ENCODE measurements at places on chromosomes 5 and 9.
A peak's percentile ranks its signal among the peaks of the same experiment; 100 is the strongest.

DNA sequence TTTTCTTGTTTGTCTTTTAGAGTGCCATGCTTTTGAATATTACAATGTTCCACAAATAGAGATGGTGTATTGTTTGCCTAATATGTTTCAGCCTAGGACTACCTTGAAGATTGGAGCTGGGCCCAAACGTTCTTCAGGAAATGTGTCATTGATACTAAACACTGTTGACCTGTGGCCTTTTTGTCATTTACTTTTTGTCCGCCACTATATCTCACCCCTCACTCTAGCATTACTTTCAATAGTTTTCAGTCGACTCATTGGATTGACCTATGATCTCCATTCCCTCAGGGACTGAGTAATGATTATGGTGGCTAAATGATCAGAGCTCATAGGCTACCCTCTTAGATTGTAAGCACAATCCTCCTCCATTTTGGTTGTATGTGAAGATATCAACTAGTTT is 115.8 kb downstream of the NUDT12 start:
- no peak for DNase-seq

GRCh38 chr9:134341306-134341705 is 15.1 kb downstream of the RXRA start:
- DNase-seq: no peak

DNA sequence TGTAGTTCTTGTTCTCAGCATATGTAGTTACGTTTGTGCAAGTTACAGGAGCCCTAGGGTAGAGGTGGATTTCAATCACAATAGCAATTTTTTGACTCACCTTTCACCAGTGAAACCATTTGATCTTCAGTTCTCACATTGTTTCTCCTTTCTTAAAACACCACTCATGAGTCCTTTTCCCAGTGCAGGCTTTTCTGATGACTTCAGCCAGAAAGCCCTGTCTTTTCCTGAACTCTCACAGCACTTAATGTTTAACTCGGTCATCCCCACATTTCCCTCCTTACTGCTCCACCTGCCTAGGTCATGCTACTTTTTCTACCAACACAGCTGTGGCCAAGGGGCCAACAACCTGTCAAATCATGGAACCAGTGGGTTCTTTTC is 37.9 kb downstream of the ARHGEF28 start:
- no peak for DNase-seq

DNA sequence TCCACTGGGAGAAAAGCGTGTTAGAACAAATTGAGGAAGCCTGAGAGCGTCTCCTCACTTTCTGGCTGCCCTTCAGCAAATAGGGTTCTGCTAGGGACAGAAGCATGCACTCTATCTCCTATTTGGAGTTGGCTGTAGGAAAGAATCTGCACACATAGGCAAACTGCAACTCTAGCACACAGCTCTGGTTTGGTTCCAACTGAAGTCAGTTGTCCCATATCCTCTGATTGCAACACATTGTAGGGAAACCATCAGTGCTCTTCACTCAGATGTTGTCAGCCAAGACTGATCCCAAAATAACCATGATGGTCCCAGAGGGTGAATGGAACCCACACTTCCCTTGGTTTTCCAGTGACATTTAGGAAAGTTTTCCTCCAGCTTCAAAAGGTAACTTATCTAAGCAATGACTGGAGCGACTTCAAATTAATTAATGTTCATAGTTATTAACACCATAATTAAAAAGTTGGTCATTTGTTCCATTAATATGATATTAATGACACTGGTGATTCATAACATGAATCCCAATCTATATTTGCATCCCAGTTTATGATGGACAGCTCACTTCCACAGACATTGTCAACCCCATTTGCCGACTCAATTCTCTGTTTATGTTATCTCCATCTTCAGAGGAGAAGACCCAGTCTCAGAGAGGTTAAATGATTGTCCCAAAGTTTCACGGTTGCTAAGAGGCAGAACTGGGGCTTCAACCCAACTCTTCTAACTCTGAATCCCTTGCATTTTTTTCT is 136.7 kb upstream of the ZNF462 start:
- no peak for DNase-seq

DNA sequence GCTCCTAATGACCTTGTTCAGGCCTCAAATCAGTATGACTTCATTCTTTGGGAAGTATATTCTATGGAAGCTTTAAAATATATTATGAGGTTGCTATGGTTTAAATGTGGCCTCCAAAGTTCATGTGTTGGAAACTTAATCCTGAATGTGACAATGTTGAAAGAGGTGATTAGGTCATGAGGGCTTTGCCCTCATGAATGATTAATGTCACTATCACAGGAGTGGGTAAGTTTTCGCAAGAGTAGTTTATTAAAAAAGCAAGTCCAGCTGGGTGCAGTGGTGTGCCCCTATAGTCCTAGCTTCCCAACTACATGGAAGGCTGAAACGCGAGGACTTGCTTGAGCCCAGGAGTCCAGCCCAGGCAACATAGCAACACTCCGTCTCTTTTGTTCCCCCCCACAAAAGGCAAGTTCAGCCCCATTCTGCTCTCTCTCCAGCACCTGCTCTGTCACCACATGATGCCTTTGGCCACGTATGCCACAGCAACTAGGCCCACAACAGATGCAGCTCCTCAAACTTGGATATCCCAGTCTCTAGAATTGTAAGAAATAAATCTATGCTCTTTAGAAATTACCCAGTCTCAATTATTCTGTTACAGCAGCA is 105.3 kb downstream of the SIL1 start:
- no peak for DNase-seq

- DNase-seq: no peak
Observed at GRCh38 chr9:87512311-87512710, 14.6 kb downstream of the DAPK1 start.

- DNase-seq: no peak
Observed at GRCh38 chr9:91879231-91879630, 70.8 kb downstream of the ROR2 start.

DNA sequence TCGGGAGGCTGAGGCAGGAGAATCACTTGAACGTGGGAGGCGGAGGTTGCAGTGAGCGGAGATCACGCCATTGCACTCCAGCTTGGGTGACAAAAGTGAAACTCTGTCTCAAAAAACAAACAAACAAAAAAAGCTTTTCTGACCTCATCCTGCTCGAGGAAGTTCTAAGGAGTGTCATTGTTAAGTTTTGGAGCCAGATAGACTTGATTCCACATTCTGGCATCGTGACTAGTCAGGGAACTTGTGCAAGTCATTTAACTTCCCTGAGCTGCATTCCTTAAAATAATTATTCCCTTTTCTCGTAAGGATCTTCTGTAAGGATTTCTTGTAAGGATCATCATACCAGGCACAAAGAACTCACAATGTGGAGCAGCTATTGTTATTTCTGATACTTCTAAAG is 26.2 kb downstream of the SNX24 start:
- no peak for DNase-seq

DNA sequence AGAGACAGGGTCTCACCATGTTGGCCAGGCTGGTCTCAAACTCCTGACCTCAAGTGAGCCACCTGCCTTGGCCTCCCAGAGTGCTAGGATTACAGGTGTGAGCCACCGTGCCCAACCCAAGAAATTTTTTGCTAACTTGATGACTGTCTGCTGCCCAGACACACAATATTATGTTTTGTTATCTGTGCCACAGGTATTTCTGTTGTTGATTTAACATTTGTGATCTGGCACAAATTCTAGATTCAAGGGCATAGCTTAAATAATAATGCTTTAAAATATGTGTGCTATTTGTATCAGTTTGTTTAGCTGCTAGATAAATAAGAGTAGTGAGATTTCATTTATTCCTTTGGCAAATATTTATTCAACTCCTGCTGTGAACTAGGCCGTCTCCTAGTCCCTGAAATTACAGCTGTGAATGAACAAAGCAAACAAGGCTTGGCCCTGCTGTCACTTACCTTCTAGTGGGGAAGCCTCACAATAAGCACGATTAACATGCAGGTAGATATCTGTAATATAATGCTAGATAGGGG is 35.3 kb downstream of the GAPVD1 start:
- no peak for DNase-seq

- no peak for DNase-seq
Observed at GRCh38 chr9:137000177-137000930, 4.0 kb upstream of the CLIC3 start.

DNA sequence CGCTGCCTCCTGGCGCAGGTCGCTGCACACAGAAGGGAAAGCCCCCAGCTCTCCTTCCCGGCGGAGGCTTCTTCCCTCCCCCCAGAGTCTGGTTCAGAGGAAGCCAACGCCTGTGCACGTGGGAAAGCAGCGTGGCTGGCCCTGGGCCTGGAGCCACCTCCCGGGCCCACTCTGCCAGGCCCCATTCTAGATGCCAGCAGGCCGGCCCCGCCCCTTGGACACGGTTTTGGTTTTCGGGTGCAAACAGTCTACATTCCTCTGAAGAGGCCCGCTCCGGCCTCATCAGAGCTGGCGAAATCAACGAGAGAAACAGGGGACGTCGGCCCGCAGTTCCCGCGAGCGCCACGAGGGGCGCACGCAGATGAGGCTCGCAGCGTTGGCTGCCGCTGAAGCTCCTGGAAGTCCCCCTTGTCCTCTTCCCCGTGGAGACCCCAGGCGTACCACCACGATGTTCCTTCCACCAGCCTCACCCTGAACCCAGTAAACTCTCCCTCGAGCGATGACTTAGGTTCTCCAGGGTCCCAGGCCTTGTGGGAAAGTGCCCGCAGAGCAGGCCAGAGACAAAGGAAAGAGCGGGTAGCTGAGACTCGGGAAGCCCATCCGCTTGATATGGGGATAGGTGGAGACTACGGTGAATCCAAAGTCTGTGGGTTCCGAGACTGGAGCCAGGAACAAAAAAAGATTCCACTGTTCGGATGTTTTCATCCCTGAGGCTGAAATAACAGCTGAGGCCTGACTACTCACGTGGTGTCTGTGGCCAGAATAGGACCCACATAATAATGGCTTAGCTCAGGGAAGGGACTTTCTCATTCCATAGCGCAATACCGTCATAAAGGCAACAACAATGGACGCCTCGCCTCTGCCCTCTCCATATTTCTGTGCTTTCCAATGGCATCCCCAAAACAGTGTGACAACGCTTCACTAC is 64.2 kb downstream of the KLF4 start:
- peak; percentile 35 for DNase-seq

DNA sequence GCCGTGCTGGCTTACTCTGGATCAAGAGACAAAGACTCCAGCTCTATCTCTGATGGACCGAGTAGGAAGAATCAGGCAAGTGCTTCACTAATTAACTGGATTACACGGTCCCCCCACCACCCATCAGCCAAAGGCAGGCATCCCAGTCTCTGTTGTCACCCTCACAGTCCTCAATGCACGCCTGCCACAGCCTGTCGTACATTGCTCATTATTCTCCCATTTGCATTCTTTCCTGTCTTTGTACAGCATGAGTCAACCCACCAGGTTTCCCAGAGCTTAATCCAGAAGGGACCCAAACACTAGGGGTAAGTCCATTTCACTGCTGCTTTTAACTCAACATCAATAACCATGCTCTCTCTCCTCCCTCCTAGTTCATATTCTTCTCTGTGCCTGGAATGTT is 44.4 kb downstream of the PCA3 start:
- DNase-seq: no peak

- DNase-seq: no peak
Observed at GRCh38 chr5:1734271-1734907, 65.2 kb downstream of the MRPL36 start.

DNA sequence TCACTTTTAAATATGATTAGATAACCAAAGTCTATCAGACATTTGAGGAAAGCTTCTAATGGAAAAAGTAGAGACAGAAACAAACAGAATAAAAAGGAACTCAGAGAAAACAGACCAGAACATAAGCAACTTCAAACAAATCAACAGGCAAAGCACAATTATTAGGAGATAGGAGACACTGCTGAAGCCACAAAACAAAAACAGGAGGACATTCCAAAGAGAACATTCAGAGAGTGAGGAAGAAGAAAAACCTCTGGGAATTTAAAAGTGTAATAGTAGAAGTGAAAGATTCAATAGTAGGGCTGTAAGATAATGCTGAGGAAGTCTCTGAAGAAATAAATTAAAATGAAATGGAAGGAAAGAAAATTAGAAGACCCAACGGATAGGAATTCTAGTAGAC is 83.2 kb upstream of the TBCA start:
- no peak for DNase-seq

- DNase-seq: no peak
Observed at GRCh38 chr5:1788828-1789227, 10.8 kb downstream of the MRPL36 start.

- no peak for DNase-seq
Observed at GRCh38 chr9:109181284-109181683, 14.2 kb upstream of the FRRS1L start.

- no peak for DNase-seq
Observed at GRCh38 chr9:10250219-10250618, 362.6 kb downstream of the PTPRD start.

- DNase-seq: no peak
Observed at GRCh38 chr5:33422191-33422590, 18.6 kb upstream of the TARS1 start.

- no peak for DNase-seq
Observed at GRCh38 chr5:55151923-55152842, 7.8 kb upstream of the GPX8 start.

GRCh38 chr5:83530193-83530592 is 58.6 kb downstream of the VCAN start:
- DNase-seq: no peak

DNA sequence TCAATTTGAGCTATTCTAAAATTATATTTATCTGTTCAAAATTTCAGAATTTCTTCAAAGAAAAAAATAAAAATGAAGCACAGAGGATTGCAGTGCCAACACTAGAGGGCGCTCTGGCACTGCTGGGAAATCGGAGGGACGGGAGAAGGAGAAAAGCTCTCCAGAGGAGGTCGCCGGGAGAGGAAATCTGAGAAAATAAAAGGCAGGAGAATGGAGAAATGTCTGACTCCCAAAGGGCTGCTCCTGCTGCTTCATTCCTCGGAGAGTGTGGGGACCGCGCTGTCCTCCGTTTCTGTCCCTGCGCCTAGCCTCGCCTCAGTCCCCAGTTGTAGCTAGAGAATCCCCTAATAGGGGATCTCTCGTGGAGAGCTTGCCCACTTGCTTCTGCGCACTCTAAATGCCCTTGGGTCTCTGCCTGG is 40.0 kb upstream of the ARSB start:
- DNase-seq: peak; percentile 23

DNA sequence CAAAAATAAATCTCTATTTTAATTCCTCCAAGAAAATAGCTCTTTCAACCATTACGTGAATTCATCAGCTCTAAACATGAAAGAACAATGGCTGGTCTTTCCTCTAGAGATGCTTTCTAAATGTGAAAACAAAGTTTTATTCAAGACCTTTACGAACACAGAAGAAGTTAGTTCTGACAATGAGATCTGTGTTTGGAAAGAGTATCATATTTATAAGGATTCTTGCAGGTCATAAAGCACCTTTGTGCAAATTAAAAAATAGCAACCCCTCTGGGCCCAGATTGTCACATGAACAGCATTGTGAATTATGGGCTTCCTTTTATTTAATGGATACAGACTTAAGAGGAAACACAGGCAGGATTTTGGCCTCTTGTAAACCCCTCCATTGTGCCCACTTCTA is 17.7 kb upstream of the FTMT start:
- DNase-seq: no peak

GRCh38 chr5:135724617-135725016 is 109.8 kb upstream of the SLC25A48 start:
- DNase-seq: no peak

GRCh38 chr5:116097301-116097700 is 12.5 kb downstream of the COMMD10 start:
- DNase-seq: no peak
